Glutamatergic neuron (in vitro differentiated cells): ENCODE measurements at places on chromosomes 5 and 9. TPM values are rescaled to one million over a fixed set of nuclear protein-coding genes. Genes with fewer than 3 reads are reported as not detected.

The THBS4 gene
- total RNA-seq: 41.1 TPM

The TRAF1 gene
- total RNA-seq: 1.6 TPM

The C9orf50 gene
- 0.56 TPM for total RNA-seq

DNA sequence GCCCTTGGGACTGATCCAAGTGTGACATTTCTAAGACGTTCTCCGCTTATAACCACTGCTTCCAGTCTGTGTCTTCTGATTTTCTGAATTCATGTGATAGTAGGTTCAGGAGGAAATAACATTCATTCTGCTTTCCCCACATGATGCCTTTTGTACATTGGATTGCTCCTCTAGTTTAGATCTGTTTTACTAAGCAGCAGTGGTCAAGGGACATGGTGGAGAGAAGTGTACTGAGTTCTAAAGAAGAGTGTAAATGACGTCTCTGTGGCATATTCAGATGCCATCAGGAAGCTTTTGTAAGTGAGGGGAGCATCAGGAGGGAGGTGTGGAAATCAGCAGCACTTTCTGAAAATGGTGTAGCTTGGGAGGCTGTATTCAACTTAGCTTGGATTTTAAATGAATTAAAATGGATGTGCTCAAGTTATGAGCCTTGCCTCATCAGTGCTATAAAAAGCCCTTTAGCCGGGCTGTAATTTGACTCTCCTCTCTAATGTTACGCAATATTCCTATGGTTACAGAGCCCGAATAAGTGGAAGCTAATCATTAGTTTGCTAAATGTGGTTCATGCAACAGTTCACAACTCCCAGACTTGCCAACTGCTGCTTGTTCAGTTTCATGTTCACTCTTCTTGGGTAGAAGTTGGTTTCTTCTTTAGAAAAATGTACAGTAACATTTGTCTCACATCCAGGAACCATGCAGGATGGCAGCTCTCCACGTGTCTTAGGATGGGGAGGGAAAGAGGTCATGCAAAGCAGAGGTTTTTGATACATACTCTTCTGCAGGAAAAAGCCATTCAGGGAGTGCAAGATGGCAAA is 281.3 kb downstream of the ARHGAP26 start:
- no peak overlapping the region for H3K27ac ChIP-seq
- DNase-seq: no peak
- no peak overlapping the region for H3K4me3 ChIP-seq
- H3K4me1 ChIP-seq: peaks cover 3% of the 10 kb centered on the region
- H3K36me3 ChIP-seq: no peaks in the 10 kb centered on the region

DNA sequence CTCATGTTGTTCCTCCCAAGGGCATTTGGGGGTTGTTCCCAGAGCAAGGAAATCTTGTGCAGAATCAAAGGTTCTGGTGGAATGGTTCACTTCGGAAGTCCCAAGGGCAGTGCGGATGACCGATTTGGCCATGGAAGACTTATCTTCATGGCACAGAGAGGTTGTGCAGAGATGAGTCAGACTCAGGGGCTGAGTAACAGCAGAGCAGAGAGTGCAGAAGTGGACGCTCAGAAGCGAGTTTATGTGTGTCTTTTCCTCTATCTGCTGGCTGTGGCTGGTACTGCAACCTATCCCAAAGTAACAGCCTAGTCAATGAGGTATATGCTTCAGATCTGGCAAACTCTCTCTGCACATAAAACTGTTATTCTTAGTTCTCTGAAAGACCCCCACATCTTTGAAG is 118.1 kb downstream of the DPYSL3 start:
- H3K4me3 ChIP-seq: no peak overlapping the region
- H3K27me3 ChIP-seq: peaks cover 9% of the 10 kb centered on the region
- peaks cover 9% of the 10 kb centered on the region for H3K4me1 ChIP-seq

The CCL21 gene
- total RNA-seq: not detected

- no peaks in the 10 kb centered on the region for H3K36me3 ChIP-seq
- H3K4me1 ChIP-seq: no peaks in the 10 kb centered on the region
- no peak for DNase-seq
Measured at GRCh38 chr5:59051951-59052350, 469.1 kb downstream of the RAB3C start.

DNA sequence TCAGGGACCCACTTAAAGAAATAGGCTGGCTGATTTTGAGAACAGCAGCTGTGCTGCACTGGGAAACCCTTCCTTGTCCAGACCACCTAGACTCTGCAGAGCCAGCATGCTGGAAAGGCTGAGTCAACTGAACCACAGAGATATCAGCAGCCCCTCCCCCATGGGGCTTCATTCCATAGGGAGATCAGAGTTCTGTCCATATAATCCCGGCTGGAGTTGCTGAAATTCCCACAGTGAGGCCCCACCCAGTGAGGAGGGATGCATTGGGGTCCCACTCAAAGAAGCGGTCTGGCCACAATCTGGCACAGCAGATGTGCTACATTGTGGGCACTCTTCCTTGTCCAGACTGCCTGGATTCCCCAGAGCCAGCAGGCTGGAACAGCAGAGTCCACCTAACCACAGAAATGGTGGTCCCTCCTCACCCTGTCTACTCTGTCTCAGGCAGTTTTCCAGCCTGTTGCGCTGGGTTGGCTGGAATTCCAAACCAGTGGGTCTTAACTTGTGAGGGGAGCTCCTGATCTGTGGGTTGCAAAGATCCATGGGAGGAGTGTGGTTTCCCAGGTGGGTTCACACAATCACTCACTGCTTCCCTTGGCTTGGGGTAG is 127.1 kb downstream of the RNF180 start:
- no peak overlapping the region for H3K4me3 ChIP-seq
- DNase-seq: peak; percentile 32

The LHX2 gene
- total RNA-seq: 6.7 TPM

GRCh38 chr9:20880675-20881074 is 150.8 kb downstream of the HACD4 start:
- no peaks in the 10 kb centered on the region for H3K36me3 ChIP-seq
- no peak for DNase-seq
- no peaks in the 10 kb centered on the region for H3K4me1 ChIP-seq
- no peak overlapping the region for H3K27ac ChIP-seq
- H3K27me3 ChIP-seq: no peaks in the 10 kb centered on the region

The ANKRD34B gene
- not detected for total RNA-seq
